DMS 273 treated with DMSO at 0.1 percent for 48 hours (cell line): ENCODE measurements at places on chromosomes 4 and X.
A peak's percentile ranks its signal among the peaks of the same experiment; 100 is the strongest.

DNA sequence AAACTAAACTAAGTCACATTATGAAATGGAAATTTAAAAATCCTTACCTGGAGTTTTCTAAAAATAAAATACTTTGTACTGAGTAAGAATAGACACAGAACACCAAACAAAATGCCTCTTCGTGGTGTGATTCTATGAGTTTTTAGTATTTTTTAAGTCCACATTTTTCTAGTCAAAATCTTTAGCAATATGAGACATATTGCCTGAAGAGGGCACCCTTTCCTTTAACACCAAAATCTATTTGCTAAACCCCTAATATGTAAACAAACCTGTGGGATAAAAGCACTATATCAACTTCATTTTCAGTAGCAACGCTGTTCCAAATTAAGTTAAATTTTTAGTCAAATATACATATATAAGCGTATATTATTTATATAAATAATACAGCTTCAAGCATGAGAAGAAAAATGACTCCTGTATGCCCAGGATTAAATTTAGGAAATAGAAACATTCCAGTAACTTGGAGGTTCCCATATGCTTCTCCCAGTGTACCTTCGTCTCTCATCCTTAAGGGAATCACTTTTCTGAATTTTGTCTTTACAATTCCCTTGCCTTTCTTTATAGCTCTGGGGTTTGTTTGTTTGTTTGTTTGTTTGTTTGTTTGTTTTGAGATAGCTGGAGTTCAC lies 23.0 kb upstream of the PGM2 start:
- DNase-seq: peak; percentile 27

DNA sequence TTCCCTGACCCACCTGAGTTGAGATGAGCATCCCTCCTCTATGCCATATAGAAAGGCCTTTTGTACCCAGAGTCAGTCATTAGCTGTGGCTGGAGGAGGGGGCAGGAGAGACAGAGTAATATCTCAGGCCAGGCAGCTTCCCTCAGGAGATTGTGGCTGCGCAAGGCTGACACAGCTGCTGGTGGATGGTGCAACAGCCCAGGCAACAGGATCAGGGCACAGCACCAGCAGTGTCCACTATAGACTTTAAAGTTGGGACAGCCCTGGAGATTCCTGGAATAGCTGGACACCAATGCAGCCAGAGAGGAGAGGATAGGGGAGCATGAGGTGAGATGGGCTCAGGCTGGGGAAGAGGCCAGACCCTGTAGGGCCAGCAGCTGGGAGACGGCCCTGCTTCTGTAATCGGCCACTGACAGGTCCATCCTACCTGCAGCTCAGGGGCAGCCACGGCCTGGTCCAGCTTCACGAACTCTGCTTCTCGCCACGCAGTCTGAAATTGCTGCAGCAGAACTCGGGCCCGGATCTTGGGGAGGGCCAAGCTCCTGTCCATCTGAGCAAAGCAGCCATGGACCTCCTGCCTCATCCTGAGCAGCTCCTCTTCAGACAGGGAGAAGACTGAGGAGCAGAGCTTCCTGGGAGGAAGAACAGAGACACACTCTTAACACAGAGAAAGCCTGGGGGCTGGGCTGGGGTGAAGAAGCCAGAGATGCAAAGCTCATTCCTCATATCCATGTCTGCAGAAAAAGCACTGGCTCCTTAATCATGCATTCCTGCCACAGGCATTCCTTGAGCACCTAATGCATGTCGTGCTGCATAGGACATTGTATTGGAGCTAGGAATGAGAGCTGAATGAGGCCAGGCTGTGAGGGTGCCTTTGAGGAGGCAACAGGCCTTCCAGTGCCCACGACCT lies 90.1 kb downstream of the EVC2 start:
- no peak for DNase-seq

GRCh38 chrX:275476-275966 lies 5.7 kb upstream of the PLCXD1 start:
- DNase-seq: no peak

DNA sequence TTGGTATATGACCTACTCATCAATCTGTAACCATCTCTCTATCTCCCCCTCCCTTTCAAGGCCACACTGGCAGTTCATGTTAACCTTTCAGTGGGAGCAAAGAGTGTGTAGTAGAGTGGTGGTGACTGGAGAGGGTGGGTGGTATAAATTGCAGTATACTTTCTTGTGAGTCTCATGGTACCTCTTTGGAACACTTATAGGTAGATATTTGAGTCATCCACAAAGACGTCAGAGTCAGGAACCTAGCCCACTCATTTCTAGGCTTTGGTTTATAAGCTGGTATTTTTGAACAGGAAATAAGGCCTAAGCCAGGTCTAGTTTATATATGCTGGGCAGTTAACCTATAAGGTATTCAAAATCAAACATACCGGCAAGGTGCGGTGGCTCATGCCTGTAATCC lies 36.3 kb downstream of the RLIM start:
- DNase-seq: no peak

DNA sequence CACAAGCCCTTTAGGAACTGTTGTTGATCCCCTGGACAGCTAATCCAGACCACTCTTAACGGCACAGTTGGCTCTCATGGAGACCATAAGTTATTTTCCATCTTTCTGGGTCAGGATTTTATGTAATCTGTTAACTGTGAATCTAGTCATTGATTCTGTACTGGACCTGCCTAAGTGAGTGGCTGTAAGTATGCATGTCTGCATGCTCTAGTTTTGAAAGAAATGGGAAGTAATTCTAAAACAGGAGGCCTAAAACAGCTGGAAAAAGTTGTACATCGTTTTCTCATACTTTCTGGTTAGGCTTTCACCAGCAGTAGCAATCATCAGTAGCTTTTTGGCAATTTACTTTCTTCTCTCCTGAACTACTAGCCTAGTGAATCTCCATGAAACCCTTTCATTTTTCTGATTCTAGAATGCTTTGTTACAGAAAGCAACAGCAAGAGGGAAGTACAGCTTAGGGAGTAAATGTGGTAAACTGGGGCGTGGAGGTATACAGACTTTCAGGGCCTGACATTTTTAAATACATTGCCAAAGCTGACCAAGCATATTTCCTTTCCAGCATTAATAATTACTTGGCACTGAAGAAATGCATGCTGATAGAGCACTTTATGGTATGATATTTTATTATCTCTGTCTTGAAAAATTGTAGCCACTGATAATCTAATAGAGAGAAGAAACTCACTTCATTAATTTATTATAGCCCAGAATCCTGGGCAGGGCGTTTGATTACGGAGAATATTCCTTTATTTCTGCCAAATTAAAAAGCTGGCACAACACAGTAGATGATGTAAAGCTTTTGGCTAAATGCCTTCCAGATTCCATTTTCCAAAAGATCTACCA lies 202.7 kb downstream of the BANK1 start:
- DNase-seq: no peak

DNA sequence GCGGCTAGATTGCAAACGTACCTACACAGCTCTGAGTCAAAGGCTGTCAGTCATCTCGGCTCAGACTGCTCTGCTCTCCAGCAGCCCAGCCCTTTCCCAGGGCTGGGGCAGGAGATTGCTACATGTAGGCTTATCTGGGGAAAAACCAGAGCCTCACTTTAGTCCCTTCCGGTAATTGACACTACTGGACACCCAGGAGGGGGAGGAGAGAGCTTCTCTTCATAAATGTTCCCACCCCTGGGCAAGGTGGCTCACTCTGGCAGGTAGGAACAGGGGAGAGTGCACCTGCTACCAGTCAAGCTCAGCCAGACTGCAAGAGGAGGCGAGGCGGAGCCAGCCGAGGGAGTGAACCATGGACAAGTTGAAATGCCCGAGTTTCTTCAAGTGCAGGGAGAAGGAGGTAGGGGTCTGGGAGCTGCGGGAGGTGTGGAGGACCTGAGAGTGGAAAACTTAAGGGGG lies at the start of gene SLC6A14:
SLC6A14 (plus strand) TSS at position 249 of the 459 bp plus-strand sequence; CDS start at position 353, 104 bp downstream.
- DNase-seq: no peak

DNA sequence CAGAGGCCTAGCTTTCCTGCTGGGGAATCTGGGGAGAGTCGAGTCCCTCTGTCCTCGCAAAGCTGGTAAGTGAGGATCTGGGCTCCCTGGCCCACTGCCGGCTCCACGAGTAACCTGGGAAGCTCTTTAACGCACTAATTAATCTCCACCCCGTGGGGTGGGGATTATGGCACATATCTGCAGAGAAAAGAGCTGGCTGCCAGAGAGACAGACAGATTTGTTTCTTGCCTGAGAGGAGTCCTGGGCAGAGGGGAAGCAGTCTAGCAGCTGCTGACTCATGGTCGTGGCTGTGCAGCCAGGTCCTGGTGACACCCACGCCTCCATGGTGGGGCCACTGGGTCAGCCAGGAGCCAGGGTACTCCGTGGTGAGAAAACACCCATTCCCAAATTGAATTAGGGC lies 14.0 kb downstream of the SORCS2 start:
- DNase-seq: no peak

GRCh38 chr4:71470524-71470923 lies 131.7 kb downstream of the SLC4A4 start:
- DNase-seq: no peak

GRCh38 chrX:27555514-27555913 lies 34.6 kb upstream of the DCAF8L2 start:
- no peak for DNase-seq

- DNase-seq: no peak
Observed at GRCh38 chrX:13791559-13791958, 25.3 kb downstream of the GPM6B start.

GRCh38 chr4:131408102-131408501 lies 1741.0 kb upstream of the PCDH10 start:
- DNase-seq: no peak

DNA sequence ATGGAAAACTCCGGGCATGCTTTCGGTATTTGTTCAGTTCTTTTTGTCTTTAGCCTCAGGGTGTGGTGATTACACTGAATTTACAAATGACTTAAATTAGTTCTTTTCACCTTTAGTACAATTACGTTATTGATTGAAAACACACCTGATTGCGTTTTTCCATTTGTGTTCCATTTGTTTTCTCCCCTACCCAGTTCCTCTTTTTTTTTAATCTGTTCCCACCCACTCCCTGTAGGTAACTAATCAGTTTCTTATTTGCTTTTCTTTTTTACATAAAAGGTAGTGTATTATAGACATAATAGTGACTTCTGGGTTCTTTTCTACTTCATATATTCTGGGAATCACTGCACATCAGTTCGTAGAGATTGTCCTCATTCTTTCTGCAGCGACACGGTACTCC lies 53.4 kb downstream of the TNIP2 start:
- no peak for DNase-seq

- DNase-seq: no peak
Observed at GRCh38 chr4:124483048-124483906, 229.3 kb downstream of the ANKRD50 start.

- DNase-seq: no peak
Observed at GRCh38 chrX:101973066-101973465, 41.2 kb upstream of the ZMAT1 start.

- no peak for DNase-seq
Observed at GRCh38 chr4:145933134-145933533, 5.5 kb downstream of the ZNF827 start.

DNA sequence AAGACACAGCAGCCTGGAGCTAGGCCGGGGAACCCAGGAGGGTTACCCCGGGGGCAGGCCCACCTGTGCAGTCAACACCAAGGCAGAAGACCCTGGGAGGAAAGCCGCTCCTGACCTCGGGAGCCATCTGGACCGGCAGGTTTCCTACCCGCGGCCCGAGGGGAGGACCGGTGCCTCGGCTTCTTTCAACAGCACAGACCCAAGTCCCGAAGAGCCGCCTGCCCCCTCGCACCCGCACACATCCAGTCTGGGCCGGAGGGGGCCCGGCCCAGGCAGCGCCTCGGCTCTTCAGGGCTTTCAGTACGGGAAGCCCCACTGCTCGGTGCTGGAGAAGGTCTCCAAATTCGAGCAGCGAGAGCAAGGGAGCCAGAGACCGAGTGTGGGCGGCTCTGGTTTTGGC lies 157.8 kb downstream of the SOWAHB start:
- no peak for DNase-seq

- DNase-seq: no peak
Observed at GRCh38 chr4:48602763-48603162, 112.7 kb downstream of the ZAR1 start.

GRCh38 chr4:26468283-26468949 lies 21.9 kb downstream of the CCKAR start:
- no peak for DNase-seq

GRCh38 chr4:81307991-81308390 lies 93.0 kb upstream of the PRKG2 start:
- DNase-seq: peak; percentile 85

GRCh38 chr4:120723105-120723504 lies 199.4 kb downstream of the PRDM5 start:
- no peak for DNase-seq

DNA sequence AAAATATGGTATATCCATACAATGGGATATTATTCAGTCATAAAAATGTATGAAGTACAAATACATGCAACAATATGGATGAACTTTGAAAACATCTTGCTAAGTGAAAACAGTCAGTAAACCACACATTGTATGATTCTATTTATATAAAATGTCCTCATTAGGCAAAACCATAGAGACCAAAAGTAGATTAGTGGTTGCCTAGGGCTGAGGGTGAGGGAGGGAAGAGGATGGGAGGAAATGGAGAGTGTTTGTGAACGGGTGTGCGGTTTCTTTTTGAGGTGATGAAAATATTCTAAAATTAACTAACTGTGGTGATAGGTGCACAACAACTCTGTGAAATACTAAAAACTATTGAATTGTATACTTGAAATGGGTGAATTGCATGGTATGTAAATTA lies 29.6 kb downstream of the TEX11 start:
- no peak for DNase-seq

DNA sequence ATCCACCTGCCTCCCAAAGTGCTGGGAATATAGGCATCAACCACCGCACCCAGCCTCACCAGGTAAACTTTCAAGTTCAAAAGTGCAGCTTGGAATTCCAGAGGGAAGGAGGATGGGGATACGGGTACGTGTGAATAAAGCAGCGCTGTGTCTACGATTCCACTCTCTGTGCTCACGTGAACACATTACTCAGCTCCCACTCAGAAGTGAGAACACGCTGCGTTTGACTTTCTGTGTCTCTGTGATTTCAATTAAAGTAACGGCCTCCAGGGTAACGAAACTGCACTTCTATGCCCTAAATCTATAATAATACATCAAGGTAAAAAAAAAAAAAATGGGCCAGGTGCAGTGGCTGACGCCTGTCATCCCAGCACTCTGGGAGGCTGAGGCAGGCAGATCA lies 8.4 kb upstream of the ASMT start:
- DNase-seq: no peak

- DNase-seq: no peak
Observed at GRCh38 chrX:30302956-30303355, 6.2 kb downstream of the NR0B1 start.

- DNase-seq: no peak
Observed at GRCh38 chrX:154486052-154486395, 391 bp downstream of the UBL4A start.

DNA sequence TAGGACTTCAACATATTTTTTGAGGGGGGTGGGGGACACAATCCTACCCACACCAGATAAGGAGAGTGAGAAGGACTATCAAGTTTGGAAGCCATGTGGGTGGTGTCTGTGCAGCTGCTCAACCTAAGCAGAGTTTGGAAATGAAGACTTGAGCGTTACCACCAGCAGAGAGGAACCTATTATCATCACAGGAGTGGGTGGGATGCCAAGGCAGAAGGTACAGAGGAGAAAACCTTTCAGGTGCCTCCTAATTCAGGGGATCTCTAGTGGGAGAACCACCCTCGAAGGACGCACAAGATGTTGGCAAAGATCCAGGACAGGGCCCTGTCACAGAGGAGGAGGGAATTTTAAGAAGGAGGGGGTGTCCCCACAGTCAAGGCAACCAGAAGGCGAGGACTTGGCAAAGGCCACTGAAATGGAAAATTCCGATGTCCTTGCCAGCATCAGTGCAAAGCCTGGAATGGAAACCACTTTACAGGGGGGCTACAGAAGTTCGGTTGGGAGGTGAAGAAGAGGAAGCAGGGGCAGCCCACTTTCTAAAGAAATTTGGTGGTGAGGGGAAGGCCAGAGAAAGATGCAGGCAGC lies 8.4 kb upstream of the GPM6B start:
- no peak for DNase-seq

GRCh38 chr4:153347117-153347516 lies 2.6 kb downstream of the MND1 start:
- no peak for DNase-seq
